HEK293T (cell line): ENCODE measurements at places on chromosomes 16 and 17.

DNA sequence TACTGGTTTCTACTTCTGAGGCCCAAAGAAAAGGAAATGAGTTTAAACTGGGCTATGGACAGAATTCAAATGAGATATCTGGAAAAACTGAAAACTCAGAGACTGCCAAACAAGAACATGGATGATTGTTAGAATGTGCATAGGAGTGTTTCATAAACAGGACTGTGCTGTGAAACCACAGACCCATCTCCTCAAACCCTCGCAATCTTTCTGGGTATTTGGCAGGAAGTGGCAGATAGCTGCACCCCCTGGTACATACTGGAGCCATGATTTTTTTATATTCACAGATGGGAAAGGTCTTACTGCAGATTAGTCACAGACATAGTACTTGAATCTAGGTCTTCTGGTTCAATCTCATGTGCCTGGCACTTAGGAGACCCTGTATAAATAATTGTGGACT lies 145.0 kb downstream of the CCDC182 start:
- no peak for DNase-seq

DNA sequence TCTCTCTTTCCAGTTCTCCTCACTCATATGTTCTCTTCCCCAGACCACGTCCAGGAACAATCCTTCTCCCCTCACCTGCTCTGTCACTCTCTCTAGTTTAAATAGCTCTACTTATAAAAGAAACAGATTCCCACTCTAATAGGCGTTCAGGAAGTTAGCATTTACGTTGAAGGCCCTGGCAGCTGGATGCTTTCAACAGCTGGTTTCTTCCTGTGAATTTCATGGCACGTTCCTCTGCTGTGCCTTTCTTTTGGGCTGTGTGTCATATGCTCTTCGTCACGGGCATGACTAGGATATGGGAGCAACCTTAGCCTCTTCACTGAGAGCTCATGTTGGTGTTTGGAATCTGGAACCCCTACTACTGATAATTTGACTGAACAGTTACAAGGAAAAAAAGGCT lies 73.2 kb downstream of the ZNF18 start:
- no peak for DNase-seq

GRCh38 chr17:4592240-4593005 lies 8.1 kb downstream of the SMTNL2 start:
- no peak for DNase-seq

- peak; percentile 5 for DNase-seq
Observed at GRCh38 chr17:22512997-22513538, 820.7 kb downstream of the KCNJ18 start.

- DNase-seq: no peak
Observed at GRCh38 chr17:33500151-33500550, 207.1 kb upstream of the ASIC2 start.

GRCh38 chr17:77737442-77738265 lies 220.8 kb upstream of the TNRC6C start:
- no peak for DNase-seq

DNA sequence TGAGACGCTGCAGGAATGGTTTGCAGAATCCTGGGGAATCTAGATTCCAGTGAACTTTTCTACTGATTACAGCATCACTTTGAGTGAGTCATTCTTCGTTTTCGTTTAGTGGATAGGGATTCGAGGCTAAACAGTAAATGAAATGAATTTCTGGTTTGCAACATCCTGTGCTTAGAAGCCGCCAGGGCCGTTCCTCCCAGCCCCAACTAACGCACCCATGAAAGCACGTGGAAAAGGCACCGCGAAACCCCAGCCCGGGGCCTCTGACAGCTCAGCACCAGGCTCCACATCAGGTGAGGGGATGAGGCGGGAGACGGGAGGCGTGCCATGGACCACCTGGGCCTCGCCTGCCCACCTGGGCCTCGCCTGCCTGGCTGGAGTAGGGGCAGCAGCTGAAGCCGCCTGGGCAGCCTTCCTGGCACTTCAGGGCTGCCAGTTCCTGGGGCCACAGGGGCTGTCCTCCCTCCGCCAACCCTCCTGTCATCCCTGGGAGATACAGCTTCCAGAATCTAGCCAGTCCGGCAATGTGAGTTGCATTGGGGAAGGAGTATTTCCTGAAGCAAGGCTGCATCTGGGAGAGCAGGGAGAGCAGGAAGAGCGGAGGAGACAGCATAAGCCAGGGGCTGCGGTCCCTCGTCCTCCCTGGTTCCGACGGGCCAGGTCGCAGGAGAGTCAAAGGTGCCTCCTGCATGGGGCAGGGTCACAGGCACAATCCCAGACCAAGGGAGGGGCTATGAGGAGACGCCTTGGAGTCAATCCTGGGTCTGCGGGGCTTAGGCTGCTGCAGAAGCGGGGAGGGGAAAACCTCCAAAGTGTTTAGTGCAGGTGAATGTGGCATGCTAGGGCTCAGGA lies 78.4 kb downstream of the RPH3AL start:
- no peak for DNase-seq

GRCh38 chr16:6545329-6545728 lies 787.3 kb upstream of the RBFOX1 start:
- DNase-seq: no peak

GRCh38 chr16:26724189-26724588 lies 342.5 kb upstream of the C16orf82 start:
- no peak for DNase-seq

DNA sequence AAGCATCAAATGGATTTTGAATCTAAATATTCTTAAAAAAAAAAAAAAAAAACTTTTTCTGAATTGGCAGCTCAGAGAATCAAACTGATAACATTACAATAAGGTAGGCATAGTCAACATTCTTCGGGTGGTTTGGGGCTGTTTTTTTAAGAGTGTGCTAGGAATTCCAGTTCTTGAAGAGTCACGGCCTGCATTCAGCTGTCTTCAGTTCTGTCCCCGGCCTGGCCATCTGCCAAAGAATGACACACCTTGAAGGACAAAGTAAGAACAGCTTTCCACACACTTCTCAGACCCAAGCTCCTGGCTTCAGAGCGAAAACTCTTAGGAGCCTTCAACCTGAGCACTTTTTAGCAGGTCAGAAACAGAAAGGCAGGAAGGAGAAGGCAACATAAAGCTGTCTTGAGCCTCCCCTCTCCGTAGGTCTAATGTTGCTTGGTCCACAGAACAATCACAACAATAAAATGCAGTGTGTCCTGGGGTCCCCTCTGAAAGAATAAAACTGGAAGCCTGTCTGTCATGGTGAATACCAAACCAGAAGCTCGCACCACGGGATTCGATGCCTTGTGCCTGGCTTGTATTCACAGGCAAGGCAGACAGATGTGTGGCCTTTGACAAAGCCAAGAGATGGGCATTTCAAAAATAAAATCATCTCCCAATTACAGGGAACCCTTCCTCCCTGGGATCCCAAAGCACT lies 524.4 kb upstream of the ZFHX3 start:
- no peak for DNase-seq

DNA sequence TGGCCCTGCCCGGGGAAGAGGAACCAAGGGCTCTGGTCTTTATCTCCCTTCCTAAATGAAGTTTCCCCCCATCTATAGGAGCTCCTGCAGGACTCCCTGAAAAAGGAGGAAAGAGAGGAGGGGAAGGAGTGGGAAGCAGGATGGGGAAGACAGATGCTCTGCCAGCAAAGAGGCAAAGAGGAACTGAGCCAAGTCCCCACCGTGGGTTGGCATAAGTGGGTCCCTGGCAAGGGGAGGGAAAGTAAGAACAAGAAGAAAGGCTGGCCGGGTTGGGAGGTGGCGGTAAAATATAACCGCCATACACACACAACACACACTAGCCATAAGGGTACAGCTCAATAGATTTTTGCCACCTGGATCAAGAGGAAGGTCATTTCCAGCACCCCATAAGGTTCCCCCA lies 6.1 kb upstream of the EIF1 start:
- DNase-seq: no peak

DNA sequence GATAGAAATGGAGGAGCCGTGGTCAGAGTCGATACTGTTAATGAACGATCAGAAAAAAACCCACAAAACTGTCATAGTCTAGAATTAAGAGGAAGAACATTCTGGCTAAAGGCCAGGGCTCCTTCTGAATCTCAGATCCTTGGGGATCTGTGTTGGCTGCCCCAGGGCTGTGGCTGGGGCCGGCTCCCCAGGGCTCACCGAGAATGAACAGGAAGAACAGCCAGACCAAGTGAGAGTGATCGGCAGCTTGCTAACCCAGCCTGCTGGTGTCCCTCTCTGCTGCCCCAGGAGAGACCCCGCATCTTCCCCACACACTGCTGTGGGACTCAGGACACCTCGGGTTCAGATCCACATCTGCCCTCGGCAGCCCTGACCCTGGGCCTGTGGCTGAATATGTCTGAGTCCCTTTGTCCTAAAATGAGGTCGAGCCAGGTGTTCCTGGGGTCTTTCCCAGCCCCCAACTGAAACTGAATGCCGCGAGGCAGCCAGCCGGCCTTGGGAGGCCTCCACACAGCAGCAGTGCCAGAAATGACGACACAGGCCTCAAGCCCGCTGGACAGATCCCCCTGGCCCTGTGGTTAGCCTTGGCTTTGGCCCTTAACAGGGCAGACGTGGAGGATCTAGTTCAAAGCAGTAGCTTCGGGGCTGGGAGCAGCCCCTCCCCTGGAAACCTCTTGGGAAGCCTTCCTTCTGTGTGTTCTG lies 23.9 kb upstream of the CLEC18A start:
- no peak for DNase-seq

GRCh38 chr17:75173526-75173925 lies 9.2 kb downstream of the SUMO2 start:
- DNase-seq: no peak

DNA sequence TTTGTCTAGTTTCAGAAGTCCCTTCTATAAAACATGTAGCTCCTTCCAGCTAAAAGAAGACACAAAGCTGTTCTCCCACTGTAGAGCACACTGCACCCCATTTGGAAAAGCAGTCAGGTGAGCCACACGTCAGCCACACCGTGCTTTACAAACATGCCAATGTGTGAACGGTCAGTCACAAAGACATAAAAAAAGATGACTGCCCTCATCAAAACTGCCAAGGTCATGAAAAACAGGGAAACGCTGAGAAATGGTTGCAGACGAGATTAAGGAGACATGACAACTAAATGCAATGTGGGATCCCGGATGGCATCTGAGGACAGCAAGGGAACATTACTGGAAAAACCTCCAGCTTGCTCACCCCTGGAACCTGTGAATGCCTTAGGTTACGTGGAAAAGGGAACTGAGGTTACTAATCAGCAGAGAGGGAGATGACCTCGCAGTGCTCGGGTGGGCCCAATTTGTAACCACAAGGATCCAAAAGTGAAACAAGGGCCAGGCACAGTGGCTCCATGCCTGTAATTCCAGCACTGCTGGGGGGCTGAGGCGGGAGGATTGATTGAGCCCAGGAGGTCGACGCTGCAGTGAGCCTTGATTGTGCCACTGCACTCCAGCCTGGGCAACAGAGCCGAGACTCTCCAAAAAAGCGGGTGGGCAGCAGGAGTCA lies 8.1 kb downstream of the ANKRD11 start:
- DNase-seq: no peak

- DNase-seq: no peak
Observed at GRCh38 chr16:50711862-50712559, 18.6 kb downstream of the NOD2 start.

DNA sequence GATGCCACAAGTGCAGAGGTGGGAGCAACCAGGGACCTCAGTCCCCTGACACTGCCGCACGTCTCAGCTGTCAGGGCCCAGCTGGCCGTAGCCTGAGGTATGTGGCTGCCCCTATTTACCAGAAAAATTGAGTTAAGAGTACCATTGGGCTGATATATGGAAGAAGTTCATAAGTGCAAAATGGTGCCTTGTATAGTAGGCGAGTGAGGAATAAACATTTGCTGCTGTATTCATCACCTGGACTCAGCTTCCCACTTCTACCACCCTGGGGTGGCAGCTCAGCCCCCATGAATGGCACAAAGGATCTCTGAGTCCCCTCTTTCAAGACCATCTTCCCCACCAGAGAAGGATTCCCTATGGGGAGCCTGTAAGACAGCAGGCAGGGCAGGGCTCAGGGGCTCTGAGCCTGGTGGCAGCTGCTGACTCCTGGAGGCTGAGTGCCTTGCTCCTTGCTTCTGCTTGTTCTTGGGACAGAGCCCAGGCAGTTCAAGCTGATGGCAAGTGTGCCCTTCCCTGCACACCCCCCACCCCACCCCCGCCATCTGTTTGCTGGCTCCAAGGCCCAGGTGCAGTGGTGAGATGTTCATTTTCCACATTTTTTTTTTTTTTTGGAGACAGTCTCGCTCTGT lies 29.0 kb downstream of the TRPV2 start:
- no peak for DNase-seq

DNA sequence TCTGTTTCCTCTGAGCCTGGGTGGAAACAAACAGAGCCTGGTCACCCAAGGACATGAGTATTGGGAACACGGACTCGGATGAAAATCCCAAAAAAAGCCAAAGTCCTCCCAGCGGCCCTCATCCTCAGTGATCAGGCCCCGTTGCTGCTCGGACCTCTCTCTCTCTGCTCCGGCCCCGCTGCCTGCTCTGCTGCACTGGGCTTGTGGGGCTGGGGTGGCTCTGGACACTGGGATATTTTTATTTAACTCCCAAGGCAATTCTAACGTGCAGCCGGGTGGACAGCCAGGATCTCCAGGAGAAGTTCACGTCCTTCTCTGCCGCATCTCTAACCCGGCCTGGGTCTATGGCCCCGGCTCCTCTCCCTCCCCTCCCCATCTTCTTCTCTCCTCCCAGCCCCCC lies 280.9 kb upstream of the TNRC6C start:
- no peak for DNase-seq

DNA sequence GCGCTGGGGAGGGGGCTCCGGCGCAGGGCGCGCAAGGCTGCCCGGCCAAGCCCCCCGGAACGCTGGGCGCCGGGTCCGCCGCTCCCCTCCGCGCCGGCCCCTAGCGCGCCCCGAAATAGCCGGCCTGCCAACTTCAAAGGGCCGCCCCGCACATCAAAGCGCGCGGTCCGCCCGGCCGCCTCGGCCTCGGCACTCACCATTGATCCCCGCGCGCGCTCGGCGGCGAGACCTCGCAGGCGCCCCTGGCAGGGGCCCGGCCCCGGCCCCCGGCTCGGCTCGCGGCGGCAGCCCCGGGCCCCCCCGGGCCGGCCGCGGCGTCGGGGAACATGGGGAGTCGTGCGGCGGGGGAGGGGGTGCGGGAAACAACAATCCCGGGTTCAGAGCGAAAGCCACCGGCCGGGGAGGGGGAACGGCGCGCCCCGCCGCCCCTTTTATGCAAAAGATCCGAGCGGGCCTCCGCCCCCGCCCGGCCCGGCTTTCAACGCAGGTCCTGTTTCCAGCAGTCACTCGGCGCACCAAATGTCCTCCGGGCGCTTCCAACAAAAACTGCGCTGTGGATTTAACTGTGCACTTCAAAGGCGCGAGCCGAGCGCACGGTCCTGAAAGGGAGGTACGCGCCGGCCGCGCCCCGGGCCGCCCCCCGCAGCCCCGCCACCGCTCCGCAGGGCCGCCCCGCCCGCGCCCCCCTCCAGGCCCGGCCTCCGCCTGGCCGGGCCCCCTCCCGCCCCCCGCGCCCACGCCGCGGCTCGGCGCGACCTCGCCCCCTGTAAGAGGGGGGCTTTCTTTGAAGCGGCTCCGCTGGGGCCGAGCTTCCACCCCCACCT lies 608 bp downstream of the AXIN2 start:
- peak; percentile 79 for DNase-seq

DNA sequence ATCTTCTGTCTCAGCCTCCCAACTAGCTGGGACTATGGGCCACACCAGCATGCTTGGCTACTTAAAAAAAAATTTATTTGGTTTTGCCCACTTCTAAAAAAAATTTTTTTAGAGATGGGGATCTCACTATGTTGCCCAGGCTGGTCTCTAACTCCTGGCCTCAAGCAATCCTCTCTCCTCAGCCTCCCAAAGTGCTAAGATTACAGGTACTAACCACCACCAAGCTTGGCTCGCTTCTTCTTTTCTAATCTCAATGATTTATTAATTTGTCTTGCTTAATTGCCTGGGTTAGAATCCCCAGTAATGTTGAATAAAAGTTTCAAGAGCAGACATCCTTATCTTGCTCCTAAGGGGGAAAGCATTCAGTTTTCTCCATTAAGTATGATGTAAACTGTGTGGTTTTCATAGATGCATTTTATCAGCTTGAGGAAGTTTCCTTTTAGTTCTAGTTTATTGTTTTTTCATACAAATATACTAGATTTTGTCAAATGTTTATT lies 65.8 kb upstream of the NACA2 start:
- DNase-seq: no peak
